ENCODE measurements at places on chromosomes 3 and 15.

- no peak for DNase-seq
These were observed 33.2 kb downstream of the HOMER2 start for GRCh38 chr15:82919231-82919886.

DNA sequence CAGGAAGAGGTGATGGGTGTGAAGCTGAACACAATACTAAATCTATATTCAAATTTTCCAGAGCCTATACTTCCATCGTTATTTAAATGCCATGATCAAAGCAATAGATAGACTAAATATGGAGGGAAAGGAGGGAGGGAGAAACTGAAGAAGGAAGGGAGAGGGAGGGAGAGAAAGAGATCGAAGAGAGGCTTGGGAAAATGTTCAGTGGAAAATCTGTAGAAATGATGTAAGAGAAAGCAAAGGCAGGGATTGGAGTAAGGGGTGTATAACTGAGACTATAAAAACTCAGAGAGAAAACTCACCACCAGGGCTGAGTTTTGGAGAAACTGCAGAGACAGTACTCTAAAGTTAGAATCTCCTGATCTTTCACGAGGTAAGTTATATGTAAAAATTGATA is at the start of gene OSTN:
OSTN (plus strand) TSS at position 310 of the 400 bp plus-strand sequence. CDS start 13,292 bp downstream, outside the sequence.
- no peak for DNase-seq

GRCh38 chr3:119330181-119330580 is 36.0 kb downstream of the ARHGAP31 start:
- no peak for DNase-seq

GRCh38 chr3:102980355-102980696 is 545.5 kb downstream of the ZPLD1 start:
- no peak for DNase-seq

- no peak for DNase-seq
These were observed 72.8 kb upstream of the MYO5C start for GRCh38 chr15:52368402-52368801.

GRCh38 chr3:111781561-111782446 is 77.3 kb upstream of the PHLDB2 start:
- DNase-seq: no peak

- DNase-seq: no peak
These were observed 1.2 kb downstream of the KNL1 start for GRCh38 chr15:40595219-40595618.

DNA sequence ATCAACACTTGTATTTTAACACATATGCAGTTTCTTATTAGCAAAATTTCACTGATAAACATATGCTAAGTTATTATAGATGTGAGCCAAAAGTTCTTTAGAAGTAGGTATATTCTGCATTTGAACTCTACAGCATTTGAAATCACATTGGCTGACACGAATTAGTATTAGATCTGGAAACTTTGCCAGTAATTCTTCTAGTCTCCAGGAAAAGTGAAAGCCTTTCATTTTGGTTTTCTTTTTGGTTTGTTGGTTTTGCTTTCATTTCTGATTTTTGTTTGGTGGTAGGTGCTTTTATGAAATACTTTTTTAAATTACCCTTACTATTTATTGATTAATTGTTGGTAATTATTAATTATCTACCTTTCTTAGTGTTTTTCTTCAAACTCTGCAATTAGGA is 72.9 kb downstream of the RBMS3 start:
- no peak for DNase-seq

GRCh38 chr3:40237889-40238571 is 71.5 kb upstream of the EIF1B start:
- no peak for DNase-seq
